ENCODE measurements at places on chromosomes 16 and 17. TPM values are rescaled to one million over a fixed set of nuclear protein-coding genes. Genes with fewer than 3 reads are reported as not detected.

- DNase-seq: no peak
Measured at GRCh38 chr17:41490000-41490990, 585 bp upstream of the KRT36 start.

- no peak for DNase-seq
Measured at GRCh38 chr17:60916043-60916442, 238.4 kb downstream of the BCAS3 start.

- peak; percentile 96 for DNase-seq
Measured at GRCh38 chr16:12113523-12114345, 137.2 kb downstream of the SNX29 start.

DNA sequence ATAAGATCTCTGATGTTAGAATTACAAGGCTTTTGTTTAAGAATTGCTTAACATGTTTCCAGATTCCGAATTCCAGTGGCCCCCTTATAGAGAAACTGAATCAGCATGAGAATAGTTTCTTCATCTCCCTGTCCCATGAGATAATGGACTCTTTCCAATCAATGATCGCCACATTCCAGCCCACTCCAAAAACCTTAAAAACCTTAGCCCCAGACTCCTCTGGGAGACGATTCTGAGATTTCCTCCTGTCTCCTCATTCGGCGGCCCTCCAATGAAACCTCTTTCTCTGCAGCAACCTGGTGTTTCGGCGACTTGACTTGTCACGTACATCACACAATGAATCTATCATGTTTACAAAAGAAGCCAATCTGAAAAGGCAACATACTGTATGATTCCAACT lies 197.1 kb upstream of the PSMD7 start:
- DNase-seq: no peak

DNA sequence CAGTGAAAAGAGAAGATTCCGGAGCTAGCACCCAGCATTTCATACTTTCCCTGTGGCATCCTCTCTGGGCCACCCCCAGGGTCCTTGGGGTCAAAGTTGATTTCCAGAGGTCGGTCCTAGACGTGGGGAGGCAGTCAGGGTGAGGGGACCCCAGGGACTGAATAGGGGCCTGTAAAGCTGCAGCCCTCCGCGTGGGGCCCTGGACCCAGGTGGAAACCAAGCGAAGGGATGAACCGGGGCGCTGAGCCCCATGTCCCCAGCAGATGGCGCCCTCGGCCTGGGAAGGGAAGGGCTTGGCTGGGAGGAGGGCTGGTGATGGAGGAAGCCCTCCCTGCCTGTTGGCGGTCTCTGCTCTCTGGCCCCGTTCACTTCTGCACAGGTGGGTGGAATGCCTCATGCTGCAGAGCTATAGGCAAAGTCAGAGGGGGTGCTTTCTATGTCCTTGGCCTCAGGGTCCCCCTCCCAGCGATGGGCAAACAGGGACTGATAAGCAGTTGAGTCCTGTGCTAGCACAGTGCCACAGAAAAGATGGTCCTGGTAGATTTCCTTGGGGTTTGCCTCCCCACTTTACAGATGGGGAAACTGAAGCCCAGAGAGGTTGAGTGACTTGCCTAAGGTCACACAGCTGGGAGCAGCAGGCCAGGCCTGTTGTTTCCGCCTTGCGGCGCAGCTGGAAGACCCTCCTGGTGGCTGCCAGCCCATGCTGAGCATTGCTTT lies 163.4 kb upstream of the CIBAR2 start:
- peak; percentile 71 for DNase-seq

DNA sequence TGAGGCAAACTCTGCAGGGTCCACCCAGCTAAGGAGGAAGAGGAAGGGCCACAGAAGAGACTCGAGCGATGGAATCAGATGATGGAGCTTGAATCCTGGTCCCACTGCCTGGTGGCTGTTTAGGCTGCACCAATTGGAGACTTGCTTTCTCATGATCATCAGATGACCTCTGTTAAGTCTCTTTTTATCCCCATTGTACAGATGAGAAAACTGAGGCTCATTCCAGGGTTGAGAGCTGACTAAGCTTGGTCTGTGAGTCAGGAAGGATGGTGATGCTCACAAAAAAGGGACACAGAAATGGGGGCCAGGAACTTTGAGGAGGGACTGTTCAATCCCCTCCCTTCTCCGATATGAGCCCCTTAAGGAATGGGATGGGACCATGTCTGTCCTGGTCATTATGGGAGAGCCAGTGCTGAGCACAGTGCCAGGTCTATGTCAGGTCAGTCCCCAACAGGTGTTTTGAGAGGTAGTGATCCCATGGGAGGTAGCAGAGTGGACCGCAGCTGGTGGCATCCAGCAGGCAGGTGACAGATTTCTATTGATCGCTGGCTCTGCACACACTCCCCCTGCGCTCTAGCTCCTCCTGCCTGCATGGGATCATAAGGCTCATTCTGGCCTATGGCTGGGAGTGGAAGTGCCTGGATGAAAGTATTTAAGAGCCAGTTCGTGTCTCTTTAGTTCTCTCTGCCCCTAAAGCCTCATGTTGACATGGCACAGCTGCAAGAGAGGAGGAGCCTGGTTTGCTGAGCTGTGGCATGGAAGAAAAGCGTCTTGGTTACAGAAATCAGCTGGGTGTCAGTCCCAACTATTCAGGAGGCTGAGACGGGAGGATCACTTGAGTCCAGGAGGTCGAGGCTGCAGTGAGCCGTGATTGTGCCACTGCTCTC lies 27.2 kb downstream of the SNX20 start:
- DNase-seq: no peak

- no peak for DNase-seq
Measured at GRCh38 chr17:53390575-53390974, 432.2 kb upstream of the KIF2B start.

- DNase-seq: no peak
Measured at GRCh38 chr16:50015631-50016030, 9.4 kb upstream of the CNEP1R1 start.

DNA sequence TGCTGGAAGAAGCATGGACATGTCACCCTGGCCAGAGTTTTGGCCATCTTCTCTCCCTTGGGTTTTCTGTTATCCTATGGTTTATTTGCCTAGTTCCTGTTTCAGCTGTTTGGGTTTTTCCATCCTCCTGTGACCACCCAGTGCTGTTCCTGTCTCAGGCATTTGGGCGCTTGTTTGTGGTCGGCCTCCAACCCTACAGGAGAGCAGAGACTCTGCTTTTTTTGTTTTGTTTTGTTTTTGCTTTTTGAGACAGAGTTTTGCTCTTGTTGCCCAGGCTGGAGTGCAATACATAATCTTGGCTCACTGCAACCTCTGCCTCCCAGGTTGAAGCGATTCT lies 3.3 kb upstream of the ZC3H7A start:
- DNase-seq: no peak

DNA sequence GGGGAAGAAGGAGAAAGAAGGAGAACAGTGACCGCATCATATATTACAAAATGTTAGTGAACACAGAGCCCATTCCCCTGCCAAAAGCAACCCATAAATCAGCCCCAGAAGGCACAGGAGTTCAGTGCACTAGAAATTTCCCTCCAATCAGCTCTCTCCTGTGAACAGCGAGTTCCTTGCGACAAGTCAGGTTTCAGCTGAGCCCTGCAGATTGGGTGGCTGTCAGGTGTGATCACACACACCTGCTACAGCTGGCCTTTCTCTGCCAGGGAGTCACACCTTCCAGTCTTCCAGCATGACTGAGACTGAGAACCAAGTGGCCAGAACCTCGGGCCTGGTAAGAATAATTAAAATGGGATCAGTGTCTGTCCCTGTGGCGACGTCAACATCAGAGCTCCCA lies 60.2 kb downstream of the SHISA9 start:
- DNase-seq: no peak

GRCh38 chr17:19249681-19250080 lies 12.5 kb downstream of the EPN2 start:
- peak; percentile 32 for DNase-seq

DNA sequence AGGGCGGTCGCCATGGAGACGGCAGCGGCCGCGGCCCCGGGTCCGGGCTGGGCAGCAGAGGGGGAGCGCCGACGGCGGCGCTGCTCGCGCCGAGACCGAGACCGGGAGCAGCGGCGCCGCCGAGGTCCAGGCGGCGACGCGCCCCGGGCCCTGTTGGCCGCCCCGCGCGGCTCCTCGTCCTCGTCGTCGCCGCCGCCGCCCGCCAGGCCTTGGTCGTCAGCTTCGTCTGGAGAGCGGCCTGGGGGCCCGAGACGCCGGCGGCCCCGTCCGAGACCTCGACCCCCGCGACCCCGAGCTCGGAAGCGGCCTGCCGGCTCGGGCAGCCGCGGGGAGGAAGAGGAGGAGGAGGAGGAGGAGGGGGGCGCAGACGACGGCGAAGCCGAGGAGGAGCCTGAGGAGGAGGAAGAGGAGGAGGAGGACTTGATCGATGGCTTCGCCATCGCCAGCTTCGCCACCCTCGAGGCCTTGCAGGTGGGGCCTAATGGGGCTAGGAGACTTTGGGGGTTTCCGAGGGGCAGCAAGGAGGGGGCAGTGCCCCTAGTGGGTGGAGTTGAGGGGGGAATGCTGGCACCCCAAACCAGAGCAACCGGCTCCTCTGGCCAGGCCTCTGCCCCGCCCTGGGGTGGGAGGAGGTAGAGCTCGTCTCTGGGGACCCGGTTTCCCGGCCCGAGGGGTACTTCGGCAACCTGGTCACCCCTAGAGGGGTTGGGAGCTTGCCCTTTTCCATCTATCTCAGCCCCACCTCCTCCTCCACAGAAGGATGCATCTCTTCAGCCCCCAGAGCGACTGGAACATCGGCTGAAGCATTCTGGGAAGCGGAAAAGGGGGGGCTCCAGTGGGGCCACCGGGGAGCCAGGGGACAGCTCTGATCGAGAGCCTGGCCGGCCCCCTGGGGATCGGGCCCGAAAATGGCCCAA lies 1.5 kb downstream of the FBRS start:
- DNase-seq: peak; percentile 48

DNA sequence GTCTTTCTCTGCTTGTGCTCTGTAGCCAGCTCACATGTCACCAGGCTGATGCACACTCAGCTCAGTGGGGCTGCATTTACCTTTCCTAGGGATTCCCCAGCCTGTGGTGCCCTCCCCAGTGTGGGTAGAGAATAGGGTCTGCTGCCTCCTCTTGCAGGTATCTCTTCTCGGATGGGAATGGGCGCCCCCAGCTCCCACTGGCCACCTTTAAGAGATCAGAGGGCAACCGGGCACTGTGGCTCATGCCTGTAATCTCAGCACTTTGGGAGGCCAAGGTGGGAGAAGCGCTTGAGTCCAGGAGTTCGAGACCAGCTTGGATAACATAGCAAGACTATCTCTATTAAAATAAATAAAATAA lies 3.3 kb downstream of the XYLT2 start:
- DNase-seq: no peak

DNA sequence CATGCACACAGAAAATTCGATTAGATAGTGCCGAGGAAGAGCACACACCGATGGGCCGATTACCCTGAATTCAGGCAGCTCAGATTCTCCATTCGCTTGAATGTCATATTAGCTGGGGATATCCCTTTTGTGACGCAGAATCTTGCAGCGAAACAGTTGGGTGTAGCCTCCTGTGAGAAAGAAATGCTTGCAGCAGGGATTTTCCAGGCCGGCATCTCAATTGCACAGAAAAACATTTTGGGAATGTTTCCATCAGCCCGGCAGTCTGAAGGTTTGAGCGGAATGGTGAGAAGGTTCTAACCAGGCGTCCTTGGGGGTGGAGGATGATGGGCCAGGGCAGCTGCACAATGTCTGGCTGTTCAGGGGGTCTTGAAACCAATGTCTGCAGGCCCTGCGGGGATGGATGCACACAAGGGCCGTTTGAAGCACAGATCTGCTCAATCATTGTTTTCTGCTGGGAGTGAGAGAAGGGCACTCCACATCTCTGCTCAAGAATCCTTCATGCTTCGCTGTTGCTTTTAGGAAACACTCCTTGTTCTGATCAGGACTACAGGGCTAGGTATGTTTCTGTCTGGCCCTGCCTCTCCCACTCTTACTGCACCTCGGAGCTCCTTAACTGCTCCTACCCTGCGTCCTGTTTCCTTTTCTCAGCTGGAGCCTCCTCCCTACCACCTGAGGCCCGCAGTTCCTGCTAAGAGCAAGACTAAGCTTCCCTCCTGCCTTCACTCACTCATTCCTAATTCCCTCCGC lies 94.6 kb downstream of the CMIP start:
- peak; percentile 43 for DNase-seq

Gene ITGAX
- not detected for total RNA-seq

Gene KRT33B
- total RNA-seq: 0.25 TPM

Gene KRTAP1-5
- total RNA-seq: 49.2 TPM

Gene SUMO2
- total RNA-seq: 86.5 TPM

Data from GM23248 (cell line).